Colonic mucosa (tissue), 4 donors: ENCODE measurements at places on chromosomes 11 and 22. TPM values are rescaled to one million over a fixed set of nuclear protein-coding genes. Genes with fewer than 3 reads are reported as not detected.

DNA sequence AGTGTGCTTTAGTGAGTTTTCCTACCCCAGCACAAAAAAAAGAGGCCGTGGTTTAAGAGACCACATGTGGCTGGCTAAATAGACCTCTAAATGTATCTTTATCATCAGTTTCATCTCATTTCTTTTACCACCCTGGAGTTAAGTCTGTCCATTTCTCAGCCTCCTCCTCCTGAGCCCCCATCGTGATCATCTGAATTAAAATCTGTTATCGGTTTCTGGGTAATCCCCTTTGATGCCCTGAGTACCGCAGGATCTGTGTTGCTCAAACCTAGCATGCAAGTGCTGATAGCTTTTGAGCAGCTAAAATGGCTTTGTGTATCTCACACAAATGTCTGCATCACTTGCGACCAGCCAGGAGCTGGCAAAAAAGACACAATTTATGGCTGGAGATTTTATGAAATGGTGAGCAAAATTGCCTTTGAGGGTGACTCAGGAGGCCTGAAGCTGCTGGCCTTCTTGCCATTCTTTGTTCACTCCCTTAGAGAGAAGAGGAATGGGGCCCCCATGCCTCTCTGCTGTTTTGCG is 236.5 kb downstream of the NTM start:
- no peak for DNase-seq

GRCh38 chr22:27866135-27867084 is 52.6 kb downstream of the PITPNB start:
- DNase-seq, result no peak

GRCh38 chr22:44088976-44089570 is 65.0 kb downstream of the PARVB start:
- DNase-seq, result no peak

DNA sequence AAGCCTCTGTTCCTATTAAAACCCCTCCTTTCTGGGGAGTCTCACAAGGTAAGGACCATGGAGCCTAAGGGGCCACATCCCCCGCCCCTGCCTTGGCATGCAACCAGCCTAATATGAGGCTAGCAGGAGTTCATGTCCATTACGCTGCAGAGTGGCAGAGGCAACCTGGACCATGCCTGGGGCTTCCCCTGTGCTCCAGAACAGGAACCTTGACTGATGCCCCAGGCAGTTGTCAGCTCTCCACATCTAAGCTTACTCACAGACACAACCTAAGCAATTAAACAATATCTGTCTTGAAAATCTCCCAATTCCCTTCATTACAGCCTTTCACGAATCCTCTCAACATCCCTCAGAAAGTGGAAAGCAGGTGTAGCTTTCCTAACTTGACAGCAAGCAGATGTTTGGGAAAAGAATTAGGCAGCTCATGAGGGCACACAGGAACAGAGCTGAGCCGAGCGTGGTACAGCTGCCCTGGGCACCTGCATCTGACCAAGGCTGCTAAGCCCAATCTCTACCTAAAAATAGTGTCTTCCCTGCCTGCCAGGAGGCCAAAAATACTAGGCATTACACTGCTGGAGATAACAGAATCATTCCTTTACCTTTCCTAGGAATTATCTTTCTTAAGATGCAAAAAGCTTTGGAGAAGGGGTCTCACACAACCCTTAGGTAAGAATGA is 20.8 kb downstream of the C11orf71 start:
- DNase-seq, result no peak

DNA sequence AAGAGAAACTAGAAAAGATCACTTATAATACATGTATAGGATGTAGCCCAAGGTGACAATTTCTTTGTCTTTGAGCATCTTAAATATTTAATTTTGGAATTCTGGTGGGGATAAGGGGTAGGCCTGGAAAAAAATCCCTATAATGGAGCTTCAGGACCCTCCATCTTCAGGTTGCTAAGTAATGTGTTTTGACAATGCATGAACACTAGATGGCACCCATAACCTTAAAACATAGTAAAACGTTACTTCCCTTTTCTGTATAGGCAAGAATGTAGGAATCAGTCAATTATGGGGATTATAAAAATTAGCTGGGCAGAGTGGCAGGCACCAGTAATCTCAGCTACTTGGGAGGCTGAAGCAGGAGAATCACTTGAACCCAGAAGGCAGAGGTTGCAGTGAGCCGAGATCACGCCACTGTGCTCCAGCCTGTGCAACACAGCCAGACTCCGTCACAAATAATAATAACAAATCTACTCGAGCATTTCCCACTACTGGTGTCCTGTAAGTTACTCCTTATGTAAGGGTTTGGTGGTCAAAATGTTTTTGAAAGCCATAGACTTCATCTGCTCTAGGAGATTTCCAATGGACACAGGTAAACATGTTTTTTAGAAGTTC is 541.9 kb upstream of the CCDC90B start:
- DNase-seq, result no peak

- DNase-seq, result no peak
Measured at GRCh38 chr11:103222806-103223205, 113.6 kb downstream of the DYNC2H1 start.

- no peak for DNase-seq
Measured at GRCh38 chr11:131776211-131776610, 405.8 kb downstream of the NTM start.

DNA sequence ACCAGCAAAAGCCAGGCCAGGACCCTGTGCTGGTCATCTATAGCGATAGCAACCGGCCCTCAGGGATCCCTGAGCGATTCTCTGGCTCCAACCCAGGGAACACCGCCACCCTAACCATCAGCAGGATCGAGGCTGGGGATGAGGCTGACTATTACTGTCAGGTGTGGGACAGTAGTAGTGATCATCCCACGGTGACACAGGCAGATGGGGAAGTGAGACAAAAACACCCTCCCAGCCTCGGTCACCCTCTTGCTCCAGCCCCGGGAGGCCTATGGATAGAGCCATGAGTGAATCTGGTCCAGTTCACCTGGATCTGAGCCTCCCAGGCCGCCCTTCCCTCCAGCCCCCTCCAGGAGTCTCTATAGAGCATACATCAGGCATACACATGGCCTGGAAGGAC is 115.2 kb upstream of the IGLL5 start:
- no peak for DNase-seq

Gene CFAP300
- total RNA-seq, result 0.45 TPM

Gene CARD18
- total RNA-seq, result not detected
